ENCODE measurements at places on chromosomes 7 and 10. TPM values are rescaled to one million over a fixed set of nuclear protein-coding genes. Genes with fewer than 3 reads are reported as not detected.
A peak's percentile ranks its signal among the peaks of the same experiment; 100 is the strongest.

Gene RBP3
- not detected for total RNA-seq

Gene NPSR1
- not detected for total RNA-seq

Gene FOXI2
- not detected for total RNA-seq

Gene FMC1
- total RNA-seq, result 7.8 TPM

Gene GBX1
- total RNA-seq, result not detected

- DNase-seq, result no peak
Observed at GRCh38 chr10:67784474-67784873, 53.5 kb downstream of the DNAJC12 start.

DNA sequence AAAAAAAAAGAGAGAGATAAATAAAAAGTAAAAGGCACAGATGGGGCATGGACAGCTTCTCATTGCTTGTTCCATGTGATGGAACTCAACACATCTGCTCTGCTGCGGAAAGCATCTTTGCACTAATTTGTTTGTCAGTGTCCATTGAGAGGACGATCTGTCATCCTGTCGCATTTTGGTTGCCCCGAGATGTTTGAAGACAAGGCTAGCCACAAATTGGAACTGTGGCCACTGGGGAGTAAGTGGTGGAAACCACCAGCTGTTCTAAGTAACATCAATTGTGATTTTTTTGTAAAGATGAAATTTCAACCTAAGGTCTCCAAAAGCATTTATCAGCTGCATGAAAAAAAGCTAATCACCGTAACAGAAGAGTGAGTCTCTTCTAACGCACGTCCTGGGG, 312.7 kb downstream of the ADARB2 start:
- no peak for DNase-seq

DNA sequence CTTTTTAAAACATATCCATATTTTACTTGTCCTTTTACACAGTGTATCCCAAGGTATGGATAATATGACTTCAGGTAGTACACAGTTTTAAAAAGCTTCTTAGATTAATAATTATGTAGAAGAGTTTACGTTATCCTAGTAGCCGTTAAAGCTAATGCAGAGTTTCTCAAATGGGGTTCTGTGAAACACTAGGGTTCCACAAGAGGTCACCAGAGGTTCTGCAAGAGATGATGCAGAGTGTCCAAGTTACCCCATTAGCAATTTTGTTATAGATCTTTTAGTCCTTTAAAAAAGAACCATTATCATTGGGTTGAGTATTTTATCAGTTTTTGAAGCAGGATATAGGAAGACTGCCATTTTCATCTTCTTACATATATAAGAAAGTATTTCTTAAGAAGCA, 298.9 kb upstream of the HPS1 start:
- DNase-seq, result no peak

DNA sequence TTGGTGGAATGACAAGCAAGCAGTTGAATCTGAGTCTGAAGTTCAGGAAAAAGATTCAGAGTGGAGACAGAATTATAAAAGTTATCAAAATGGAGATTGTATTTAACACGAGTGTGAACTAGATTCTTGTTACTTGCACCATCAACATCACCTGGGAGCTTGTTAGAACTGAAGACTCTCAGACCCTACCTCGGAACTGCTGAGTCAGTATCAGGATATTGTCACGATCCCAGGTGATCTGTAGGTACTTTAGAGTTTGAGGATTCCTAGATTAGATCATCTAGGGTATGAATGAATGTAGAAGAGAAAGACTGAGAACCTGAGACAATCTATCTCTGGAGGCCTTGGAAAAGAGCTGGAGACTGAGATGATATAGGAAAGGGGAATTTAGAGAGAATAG, 194.1 kb downstream of the CTTNBP2 start:
- DNase-seq, result no peak

- DNase-seq, result no peak
Observed at GRCh38 chr7:28105234-28105633, 75.4 kb downstream of the JAZF1 start.

GRCh38 chr10:121088524-121088923, 237.4 kb downstream of the WDR11 start:
- DNase-seq, result no peak

DNA sequence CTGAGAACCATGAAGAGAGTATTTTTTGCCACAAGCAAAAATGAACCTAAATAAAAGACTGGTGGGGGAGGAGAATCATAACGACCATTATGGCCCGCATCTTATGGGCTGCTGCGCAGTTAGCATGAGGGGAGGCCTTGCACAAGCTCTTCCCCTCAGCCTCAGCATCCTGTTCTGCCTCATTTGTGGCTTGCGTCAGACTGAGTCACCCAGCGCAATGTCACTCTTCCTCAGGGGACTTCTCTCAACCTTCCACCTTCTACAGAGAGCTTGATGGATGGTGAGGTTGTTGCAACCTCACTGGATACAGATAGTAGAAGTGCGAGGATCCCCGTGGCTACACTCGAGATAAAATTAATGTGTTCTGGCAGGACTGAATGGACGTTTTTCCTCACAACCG, 16.8 kb upstream of the GPR15LG start:
- peak; percentile 74 for DNase-seq

DNA sequence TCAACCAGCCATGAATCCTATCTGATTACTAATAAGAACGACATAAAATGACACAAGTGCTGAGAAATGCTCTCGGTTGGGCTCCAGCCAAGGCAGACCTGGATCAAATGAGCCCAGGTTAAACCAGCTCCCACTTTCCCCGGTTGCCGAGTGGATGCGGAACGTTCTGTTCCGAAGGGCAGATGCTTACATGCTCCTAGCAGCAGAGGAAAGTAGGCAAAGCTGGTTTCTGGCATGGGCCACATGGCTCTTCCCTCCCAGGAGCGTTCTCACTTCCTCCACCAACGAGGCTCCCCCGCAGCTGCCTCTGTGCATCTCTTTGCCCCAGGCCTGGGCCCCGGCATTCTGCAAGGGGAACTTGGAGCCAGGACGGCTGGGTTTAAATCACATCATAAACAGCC, 61.8 kb upstream of the SDK1 start:
- DNase-seq, result no peak

- DNase-seq, result no peak
Observed at GRCh38 chr10:129394518-129395328, 72.3 kb upstream of the MGMT start.

DNA sequence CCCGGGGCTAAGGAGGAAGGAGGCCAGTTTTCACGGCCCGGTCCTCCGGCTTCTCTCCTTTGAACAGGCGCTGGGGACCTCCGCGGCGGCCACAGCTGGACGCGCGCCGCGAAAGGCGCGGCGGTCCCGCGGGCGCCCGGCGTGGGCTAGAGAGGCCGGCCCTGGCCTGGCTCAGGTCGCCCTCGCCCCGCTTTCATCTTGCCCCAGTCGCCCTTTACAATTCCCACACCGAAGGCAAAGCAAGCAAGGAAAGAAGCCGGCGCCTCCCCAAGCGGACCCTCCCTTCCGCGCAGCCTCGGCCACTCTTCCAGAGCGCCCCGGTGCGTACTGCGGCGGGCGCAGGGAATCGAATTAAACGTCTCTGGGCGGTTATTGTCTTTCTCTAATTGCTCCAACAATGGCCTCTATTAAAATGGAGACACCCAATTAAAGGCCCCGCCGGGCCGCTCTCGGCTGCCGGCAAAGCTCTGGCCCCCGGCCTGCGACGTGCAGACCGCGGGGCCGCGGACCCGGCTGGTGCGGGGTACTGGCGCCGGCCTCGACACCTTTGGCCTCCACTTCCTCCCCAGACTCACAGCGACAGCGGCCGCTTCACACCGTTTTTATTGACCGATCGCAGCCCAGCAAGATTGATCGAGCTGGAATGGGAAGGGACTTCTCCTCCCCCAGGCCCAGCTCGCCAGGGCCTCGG, 4.5 kb upstream of the GATA3 start:
- no peak for DNase-seq

DNA sequence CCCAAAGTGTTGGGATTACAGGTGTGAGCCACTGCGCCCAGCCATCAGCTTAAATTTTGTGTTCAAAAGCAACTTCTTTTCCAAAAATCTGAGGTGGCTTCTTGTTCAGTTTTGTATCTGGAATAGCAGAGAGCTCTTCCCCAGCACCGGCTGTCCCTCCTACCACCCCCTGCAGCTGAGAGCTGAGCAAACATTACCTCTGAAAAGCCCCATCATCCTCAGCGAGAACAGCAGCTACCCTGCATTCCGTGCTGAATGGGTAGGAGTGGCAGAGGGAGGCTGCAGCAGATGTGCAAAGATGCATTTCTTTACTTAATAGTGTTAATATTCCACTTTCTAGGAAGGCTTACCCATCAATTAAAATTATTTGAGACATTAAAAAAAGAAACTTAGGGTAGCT, 31.8 kb downstream of the CCM2 start:
- no peak for DNase-seq

- DNase-seq, result no peak
Observed at GRCh38 chr10:133124357-133125211, 35.4 kb upstream of the KNDC1 start.

GRCh38 chr7:136940917-136941316, 72.5 kb downstream of the CHRM2 start:
- DNase-seq, result no peak

GRCh38 chr10:116183733-116184511, 89.1 kb downstream of the GFRA1 start:
- DNase-seq, result no peak

GRCh38 chr7:155860840-155861479, 48.7 kb upstream of the SHH start:
- DNase-seq, result peak; percentile 35

- no peak for DNase-seq
Observed at GRCh38 chr7:80623503-80624252, 14.8 kb upstream of the CD36 start.

GRCh38 chr7:50393547-50394252, 56.5 kb downstream of the FIGNL1 start:
- peak; percentile 69 for DNase-seq

DNA sequence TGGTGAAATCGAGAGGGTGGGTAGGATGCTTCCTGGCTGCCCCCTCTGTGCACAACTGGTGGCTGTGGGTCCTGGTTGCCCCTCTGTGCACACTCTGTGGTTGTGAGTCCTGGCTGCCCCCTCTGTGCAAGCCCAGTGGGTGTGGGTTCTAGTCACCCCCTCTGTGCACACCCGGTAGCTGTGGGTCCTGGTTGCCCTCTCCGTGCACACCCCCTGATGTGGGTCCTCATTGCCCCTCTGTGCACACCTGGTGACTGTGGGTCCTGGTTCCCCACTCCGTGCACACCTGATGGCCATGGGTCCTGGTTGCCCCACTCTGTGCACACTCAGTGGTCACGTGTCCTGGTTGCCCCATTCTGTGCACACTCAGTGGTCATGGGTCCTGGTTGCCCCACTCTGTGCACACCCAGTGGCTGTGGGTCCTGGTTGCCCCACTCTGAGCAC, 20.3 kb upstream of the RET start:
- DNase-seq, result peak; percentile 26

DNA sequence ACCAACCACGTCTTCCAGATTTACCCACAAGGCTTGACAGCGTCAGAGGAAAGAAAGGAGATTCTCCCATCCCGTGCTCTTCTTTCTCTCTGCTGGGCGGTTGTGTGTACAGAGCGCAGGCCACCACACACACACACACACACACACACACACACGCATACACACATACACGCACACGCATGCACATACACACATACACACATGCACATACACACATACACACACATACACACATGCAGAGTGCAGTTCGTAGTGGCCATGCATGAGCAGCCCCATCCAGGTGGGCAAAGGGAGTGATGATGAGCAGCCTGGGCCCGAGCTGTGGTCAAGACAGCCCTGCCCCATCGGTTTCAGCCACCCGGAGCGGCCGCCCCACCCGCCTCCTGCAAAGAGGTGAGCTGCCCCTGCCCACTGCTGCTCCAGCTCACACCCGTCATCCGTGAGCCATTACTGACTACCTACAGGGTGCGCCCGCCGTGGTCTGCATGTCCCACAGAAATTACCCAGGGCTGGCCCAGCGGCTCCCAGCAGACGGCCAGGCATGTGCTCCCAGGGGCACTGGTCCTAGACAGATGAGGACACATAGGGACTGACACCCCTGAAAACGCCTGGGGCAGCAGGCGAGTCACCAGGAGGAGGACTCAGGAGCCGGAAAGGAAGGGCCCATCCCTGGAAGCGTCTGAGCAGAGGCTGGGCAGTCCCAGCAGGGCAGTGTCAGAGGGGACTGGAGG, 69.6 kb downstream of the ASB13 start:
- DNase-seq, result no peak
